ENCODE measurements at places on chromosomes 11 and 22.

DNA sequence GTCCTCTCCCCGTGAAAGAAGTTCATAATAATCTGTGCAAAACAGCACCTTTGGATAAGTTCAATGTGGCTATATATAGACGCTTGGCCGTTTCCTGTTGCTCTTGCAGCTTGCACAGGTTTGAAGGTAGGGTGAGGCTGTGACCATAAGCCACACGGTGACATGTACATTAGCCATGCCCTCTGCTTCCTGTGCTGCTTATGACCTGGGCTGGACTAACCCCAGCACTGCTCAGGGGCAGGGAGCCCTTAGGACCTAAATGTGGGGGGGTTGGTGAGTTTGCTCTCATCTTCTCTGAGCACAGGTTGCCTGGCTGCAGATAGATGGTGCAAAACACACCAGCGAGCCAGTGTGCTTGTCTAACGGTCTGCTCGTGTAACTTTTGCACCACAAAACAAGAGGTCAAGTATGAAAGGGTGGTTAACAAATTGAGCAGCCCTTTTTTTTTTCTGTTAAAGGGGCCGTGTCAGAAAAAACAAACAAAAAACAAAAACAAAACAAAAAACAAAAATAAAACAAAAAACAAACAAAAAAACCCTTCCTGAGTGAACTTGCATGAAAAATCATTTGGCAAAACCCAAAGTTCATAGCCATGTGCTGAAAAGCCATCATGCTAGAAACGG, 37.3 kb downstream of the FLI1 start:
- no peak for DNase-seq

GRCh38 chr11:125397421-125397820, 98.6 kb downstream of the FEZ1 start:
- DNase-seq, result no peak

GRCh38 chr11:85062659-85063058, 564.5 kb downstream of the DLG2 start:
- no peak for DNase-seq

DNA sequence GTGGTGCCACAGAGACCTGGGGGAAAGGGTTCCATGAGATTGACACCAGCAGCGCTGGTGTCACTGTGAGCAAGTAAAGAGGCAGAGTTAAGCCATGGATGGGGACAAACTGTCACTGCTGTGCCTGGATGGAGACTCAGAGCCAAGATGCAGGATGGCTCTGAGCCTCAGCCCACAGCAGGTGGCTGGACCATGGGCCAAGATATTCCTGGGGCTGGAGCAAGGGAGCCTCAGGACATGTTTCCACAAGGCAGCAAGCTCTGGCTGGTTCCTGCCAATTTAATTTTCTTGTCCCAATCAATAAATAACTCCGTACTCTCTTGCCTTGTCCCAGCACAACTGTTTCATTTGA, 23.0 kb downstream of the MYO18B start:
- no peak for DNase-seq

GRCh38 chr22:47997612-47998011, 1235.2 kb downstream of the TBC1D22A start:
- no peak for DNase-seq

GRCh38 chr11:34651551-34651950, 30.7 kb downstream of the EHF start:
- DNase-seq, result no peak

GRCh38 chr11:97739932-97740800, 1280.6 kb upstream of the CNTN5 start:
- no peak for DNase-seq

DNA sequence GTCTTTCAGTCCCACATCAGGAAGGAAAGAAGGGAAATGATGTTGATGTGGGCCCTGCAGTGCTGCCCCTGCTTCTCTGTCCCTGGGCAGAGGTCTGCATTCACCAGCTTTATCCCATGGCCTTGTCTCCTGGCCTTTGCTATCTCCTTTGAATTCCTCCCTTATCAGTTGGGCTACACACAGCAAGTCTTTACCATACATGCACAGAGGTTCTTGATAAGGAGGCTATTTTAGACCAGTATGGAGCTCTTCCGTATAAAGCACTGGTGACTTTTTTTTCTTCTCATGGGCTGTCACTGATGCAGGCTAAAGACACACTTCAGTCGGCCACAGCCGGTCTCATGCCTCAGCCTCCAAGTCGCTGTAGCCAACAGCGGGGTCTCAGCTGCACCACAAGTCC, 20.2 kb downstream of the MYO18B start:
- DNase-seq, result peak; percentile 23

- no peak for DNase-seq
Observed at GRCh38 chr22:24465566-24465965, 29.6 kb upstream of the UPB1 start.

- DNase-seq, result peak; percentile 95
Observed at GRCh38 chr11:8242118-8242475, 21.6 kb downstream of the LMO1 start.

- no peak for DNase-seq
Observed at GRCh38 chr22:49422701-49423100, 405.0 kb downstream of the BRD1 start.

DNA sequence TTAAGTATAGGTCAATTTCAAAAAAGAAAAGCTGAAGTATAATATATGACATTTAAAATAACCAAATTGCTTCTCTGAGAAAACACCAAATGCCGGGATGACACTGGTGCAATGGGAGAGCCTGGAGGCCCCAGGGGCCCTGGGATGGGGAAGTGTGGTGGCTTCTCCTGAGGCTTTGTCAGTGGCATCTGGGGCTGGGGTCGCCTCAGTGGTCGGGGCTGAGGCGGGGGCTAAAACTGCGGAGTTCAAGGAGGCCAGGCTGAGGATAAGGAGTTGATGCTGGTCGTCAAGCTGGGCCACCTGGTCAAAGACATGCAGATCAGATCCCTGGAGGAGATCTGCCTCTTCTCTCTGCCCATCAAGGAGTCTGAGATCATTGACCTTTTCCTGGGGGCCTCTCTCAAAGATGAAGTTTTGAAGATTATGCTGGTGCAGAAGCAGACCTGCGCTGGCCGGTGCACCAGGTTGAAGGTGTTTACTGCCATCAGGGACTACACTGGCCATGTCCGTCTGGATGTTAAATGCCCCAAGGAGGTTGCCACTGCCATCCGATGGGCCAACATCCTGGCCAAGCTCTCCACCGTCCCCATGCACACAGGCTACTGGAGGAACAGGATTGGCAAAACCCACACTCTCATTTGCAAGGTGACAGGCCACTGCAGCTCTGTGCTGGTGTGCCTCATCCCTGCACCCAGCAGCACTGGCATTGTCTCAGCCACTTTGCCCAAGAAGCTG, 660.1 kb upstream of the CCDC179 start:
- DNase-seq, result no peak

GRCh38 chr11:121884626-121885025, 231.4 kb downstream of the BLID start:
- DNase-seq, result no peak

GRCh38 chr11:47185305-47186075, 744 bp downstream of the PACSIN3 start:
- DNase-seq, result peak; percentile 90

- peak; percentile 57 for DNase-seq
Observed at GRCh38 chr11:128802358-128802981, 64.6 kb downstream of the KCNJ1 start.

DNA sequence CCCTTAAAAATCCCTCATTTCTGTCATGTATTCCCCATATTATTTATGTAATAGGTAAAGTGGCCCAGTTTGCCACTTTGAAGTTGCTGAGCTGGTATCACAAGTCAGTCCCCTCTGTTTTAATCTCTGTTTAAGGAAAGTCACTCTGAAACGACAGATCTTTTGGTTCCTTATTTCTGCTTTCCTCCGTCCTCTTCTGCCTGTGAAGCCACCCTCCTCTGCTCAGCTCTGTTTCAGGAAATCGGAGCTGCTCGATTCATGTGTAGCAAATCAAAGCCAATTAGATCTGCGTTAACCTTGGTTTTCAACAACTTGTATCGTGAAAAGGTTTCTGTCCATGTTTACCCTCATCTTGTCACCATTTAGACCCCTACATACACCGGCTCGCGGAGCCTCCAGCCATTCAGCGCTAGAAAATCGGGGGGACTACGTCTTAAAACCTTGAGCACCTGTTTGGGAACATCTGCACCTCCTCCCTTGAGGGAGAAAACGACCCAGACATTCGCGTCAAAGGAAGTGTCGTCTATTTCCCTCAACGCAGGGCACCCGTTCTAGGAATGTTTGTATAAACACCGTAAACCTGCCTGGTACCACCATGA, 576 bp upstream of the SC5D start:
- no peak for DNase-seq

DNA sequence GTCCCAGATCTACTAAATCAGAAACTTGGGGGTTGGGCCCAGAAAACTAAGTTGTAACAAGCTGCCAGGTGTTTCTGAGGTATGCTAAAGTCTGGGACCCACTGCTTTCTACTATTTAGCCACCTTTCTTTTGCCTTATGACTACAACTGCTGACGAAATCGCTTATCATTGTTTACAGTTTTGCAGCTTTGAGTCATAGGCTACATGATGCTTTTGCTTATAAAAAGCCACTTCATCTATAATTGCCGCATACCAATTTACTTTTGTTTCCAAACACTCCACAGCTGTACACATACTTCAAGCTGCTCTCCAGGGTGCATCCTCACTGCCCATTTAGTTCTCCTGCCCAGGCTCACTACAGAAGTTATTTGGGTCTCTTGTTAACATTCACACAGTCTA, 144.7 kb downstream of the ENTHD1 start:
- DNase-seq, result no peak

DNA sequence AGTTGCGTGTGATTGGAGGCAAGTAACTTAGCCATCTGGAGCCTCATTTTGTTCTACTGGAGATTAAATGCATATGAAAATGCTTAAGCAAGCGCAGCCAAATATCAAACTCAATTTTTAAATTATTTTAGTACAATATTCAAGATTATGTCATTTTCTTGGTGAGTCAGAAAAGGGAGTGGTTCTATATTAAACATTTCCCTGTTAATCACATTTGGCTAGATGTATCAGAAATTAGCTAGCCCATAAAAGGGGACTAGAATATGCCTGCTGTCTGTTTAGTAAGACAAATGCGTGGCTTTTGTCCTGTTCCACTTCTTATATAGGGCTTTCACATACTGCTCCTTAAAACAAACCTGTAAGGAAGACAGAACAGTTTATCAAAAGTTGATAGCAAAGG, 35.0 kb upstream of the BMAL1 start:
- DNase-seq, result no peak

DNA sequence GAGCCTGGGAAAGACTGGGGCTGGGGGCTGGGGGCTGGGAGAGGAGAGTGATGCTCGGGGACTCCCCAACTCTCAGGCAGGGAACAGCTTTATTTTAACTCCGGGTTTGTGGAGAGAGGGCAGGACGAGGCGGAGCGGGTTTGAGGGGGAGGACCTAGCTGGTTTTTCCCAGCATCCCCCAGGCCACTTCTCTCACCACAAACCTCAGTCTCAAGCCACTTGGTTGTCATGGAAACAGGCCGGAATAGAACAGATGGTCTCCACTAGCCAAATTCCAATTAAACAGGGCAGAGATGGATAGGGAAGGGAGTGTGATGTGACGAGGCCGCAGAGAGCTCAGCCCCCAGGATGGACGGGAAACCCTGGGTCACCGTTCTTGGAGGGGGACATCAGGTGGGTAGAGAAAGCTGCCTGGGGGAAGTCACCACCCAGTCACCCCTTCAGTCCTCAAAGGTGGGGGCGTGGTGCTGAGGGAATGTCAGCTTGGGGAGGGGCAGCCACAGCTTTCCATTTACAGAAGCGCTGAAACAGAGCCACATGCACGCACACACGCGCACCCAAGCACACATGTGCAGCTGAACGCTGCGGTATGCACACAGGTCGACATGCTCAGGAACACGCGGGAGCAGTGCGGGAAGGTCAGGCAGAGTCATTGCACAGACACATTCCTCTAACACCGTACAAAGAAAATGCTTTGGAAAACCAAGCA, 19.2 kb downstream of the NECTIN1 start:
- peak; percentile 83 for DNase-seq

GRCh38 chr11:115379528-115379927, 124.7 kb downstream of the CADM1 start:
- no peak for DNase-seq

DNA sequence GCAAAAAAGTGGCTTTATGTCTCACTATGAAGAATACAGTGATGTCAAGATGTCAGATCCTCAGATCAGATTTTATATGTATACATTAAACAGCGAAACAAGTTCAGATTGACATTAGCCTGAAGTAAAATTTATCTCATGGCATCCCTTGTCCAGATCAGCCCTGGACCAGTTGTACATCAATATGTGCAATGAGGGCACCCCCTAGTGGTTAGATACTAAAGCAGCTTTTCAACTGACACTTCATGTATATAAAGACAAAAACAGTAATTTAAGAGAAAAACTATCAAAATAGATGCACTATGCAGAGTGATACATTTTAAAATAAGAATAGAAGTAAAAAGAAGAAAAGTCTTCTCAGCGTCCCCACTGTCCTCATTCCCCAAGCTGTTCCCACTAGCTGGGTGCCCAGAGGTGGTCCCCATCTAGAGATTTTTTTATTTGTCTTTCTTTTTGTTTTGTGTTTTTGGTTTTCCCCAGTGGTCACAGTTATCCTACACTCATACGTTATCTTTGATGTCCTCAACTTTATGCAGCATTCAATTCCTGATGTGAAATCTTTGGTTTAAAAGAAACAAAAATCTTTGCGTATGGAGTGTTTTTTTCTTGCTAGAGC, 2193.4 kb upstream of the RAG2 start:
- no peak for DNase-seq

GRCh38 chr11:57461841-57462489, 1.6 kb downstream of the RTN4RL2 start:
- DNase-seq, result no peak

- DNase-seq, result no peak
Observed at GRCh38 chr11:26227883-26228502, 103.9 kb upstream of the ANO3 start.

GRCh38 chr11:87224486-87224885, 186.8 kb downstream of the TMEM135 start:
- no peak for DNase-seq

DNA sequence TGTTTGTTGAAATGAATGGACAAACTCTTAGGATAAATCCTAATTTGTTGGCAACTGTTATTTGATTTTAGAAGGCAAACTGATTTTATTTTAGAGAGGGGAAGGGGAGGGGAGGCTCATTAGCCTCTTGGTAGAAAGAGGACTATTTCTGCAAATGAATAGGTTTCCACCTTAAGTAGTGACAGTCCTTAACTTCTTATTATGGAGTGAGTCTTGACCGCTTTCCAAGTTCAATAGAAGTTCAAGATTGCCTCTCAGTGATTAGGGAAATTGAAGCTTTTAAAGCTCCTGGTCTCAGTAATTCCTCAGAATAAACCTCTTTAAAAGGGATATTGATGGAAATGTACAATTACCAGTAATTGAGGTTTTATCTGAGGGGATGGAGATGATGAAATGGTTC, 55.7 kb downstream of the PANX1 start:
- no peak for DNase-seq

- no peak for DNase-seq
Observed at GRCh38 chr22:43408009-43408408, 3.8 kb upstream of the MPPED1 start.

- no peak for DNase-seq
Observed at GRCh38 chr11:116173506-116173905, 599.3 kb downstream of the BUD13 start.

GRCh38 chr11:14244926-14245325, 114.1 kb downstream of the RRAS2 start:
- peak; percentile 58 for DNase-seq

- no peak for DNase-seq
Observed at GRCh38 chr11:117705866-117706265, 91.2 kb downstream of the DSCAML1 start.
